ENCODE measurements at places on chromosomes 7 and 10.

GRCh38 chr7:115475761-115476385 is 554.0 kb downstream of the MDFIC start:
- DNase-seq = peak; percentile 18

- DNase-seq = peak; percentile 70
Observed at GRCh38 chr7:23261843-23262452, 15.4 kb downstream of the GPNMB start.

DNA sequence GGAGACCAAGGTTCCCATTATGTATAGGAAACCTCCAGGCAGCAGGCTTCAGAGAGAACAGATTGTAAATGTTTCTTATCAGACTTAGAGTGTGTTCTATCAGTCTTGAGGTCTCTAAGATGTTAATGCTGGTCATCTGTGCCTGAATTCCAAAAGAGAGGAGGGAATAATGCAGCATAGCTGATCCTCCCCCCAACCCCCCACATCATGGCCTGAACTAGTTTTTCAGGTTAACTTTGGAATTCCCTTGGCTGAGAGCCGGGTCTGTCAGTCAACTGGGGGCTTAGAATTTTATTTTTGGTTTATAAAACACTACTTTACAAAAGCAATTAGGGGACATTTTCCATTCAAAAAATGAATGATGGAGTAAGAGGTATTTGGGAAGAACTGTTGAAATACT is 184.3 kb downstream of the NEBL start:
- no peak for DNase-seq

DNA sequence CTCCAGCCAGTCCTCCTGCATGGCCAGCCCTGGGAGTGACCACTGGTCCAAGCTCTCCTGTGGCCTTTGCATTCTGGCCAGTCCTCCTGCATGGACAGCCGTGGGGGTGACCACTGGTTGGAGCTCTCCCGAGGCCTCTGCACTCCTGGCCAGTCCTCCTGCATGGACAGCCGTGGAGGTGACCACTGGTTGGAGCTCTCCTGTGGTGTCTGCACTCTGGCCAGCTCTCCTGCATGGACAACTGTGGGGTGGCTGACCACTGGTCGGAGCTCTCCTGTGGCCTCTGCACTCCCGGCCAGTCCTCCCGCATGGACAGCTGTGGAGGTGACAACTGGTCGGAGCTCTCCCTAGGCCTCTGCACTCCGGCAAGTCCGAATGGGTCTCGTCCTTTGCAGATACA is 28.7 kb upstream of the ADARB2 start:
- no peak for DNase-seq

GRCh38 chr7:69674701-69675182 is 76.5 kb downstream of the AUTS2 start:
- DNase-seq = no peak

DNA sequence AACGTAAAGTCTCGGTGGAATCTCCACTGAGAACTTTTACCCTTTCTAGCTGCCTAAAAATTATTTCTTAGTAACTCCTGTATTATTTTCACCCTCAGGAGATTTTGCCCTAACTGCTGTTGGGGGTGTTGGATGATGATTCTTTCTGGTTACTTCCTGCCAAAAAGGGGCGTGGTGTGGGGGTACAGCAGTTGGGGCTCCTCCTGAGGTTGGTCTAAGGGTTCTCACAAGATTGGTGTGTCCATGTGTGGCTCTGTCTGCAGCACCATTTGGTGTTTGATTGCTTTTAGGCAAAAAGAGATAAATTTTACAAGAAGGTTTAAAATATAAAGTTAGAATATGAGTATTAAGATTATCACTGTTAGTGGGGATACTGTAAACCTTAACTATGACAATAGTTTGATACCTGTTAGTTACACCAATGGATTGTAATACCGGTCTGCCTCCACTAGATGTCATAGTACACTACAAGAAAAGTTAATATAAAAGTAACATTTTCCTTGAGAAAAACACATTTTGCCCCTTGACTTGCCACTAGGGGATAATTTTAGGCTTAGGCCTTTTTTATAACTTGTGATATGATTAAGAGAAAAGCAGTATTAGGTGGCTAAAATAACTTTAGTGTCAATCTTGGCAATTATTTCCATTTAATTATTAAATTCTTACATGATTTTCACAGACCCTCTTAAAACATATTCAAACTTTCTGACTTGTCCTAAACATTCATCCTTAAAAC is 928.7 kb downstream of the IPMK start:
- no peak for DNase-seq

GRCh38 chr7:37259319-37259821 is 189.3 kb downstream of the ELMO1 start:
- DNase-seq = no peak

DNA sequence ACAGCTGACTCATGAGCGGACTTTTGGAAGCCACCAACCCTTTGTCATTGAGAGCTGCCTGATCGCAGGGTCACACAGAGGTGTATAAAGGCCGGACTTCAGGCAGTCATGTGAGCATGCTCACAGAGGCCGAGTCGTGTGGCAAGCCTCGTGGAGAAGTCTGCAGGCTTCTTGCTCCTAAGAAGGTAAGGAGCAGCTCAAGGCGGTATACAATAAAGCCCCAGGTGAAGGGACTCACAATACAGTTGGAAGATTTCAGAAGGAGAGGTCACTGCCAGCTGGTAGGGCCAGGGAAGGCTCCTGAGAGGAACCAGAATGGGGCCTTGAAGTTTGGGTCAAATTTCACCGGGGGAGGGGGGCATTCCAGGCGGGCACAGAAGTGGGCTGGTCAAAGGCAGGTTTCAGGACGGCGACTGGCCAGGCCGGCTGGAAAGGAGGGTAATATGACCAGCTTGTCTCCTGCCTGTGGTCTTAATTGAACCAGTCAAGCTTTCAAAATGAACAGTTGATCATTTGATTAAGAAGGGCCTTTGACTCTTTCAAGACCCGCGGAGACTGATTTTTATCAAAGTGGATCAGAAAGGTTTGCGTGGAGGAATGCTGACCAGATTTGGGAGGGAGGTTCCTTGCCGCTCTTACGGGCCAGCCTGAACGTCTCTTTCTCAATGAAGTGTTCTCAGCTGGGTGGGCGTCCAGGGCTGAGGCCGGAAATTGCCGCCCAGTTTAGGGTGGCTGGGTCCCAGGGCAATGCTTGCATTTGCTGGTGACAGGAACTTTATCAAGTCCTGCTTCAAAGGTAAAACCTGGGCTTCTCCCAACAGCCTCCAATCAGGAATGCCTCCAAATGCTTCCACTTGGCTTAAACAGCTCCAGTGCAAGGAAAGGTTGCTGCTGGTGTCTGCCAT is 178.6 kb downstream of the EMX2 start:
- DNase-seq = no peak

DNA sequence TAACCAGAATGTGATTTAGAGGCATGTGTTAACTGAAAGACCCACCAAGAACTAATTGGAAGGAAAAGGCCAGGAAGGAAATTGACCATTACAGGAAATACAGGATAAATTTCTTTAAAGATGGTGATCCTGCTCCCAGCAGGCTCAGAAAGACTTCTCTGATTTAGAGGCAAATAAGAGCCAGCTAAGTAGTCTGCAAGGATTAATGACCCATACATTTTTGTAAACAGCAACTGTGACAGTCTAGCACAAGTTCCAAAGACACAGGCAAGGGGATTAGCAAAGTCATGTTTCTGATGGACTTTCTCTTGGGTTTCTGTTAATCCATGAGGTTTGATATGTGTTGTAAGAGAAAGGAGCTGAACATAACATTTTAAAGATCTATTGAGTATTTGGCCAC is 425.0 kb downstream of the HTR7 start:
- DNase-seq = no peak

GRCh38 chr10:89283936-89284475 is 17.8 kb upstream of the IFIT2 start:
- DNase-seq = peak; percentile 39

DNA sequence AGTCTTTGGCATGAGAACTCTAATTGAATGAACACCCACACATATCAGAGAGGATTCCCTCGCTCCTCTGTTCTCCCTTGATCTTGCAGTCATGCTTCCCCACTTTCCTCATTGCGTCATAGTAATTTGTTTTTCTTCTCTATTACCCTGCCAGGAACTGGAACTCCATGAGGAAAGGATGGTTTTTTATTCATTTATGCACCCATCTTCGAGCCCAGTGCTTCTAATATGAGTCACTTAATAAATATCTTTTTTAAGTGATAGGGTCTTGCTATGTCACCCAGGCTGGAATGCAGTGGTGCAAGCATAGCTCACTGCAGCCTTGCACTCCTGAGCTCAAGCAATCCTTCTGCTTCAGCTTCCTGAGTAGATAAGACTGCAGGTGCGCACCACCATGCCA is 83.5 kb downstream of the OTUD1 start:
- no peak for DNase-seq

DNA sequence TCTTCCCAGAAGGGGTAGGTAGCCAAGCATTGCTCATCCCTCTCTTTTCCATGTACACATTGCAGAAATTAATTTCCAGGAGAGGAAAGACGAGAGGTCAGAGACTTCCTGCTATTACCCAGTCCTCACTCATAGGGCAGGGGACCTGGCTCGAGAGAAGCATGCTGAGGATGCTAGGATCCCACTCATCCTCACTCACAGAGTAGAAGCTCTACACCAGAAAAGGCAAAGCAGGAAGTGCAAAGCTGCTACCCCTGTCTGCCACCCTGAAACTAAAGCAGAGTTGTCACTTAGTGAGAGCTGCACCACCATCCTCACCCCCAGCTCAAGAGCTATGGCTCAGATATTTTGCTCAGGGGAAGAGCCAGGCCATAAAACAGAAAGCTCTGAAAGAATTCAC is 9.9 kb downstream of the OR9A2 start:
- DNase-seq = no peak

Data from NCI-H774 (cell line).